ENCODE measurements at places on chromosomes 3 and 15.

- DNase-seq = no peak
These were observed 573.4 kb upstream of the DPPA4 start for GRCh38 chr3:109910772-109911171.

DNA sequence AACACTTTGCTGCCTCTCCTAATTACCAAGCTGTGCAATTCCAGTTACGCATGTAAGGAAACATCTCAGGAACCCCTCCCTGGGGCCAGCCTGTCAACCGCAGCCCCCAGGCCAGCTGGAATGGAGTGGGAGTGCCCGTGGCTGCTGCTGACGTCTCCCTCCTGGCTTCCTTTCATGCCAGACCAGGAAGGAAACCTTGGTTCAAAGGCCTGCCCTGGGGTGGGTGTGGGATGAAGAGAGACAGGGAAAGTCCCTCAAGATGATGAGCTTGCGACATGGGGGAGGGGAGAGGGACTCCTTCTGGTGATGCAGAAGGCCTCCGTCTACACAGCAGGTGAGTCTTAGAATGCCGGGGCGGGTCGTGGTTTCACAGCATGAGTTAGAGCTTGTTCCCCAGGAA, 11.4 kb upstream of the CYP11A1 start:
- no peak for DNase-seq

DNA sequence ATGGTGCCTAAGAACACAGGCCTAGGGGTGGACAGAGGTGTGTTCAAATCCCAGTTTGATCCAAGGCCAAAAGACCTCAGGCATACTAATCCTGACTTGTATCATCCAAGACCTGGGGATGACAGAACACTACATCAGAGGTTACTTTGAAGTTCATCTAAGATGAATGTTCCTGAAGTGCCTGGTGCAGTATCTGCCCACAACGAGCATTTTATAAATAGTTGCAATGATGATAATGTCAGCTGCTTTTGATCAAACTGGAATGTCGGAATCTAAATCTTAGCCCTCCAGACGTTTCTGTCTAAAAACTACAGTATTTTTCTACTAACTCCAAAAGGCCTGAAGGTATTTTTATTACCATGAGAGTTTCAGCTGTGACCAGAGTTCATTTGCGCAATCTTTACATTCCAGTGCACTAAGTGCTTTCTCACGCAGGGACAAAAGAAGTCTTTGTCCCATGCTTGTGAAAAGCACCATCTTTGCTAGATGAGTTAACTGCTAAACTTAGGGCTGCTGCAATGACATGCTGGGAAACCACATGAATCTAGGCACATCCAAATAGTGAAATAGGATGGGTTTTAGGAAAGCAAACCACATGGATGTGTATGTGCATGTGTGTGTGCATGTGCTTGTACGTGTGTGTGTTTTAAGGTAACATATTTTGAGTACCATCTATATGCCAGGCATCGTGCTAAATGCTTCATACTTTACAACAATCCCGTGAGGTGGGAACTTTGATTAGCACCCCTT, 18.1 kb downstream of the ANXA2 start:
- DNase-seq = no peak

- no peak for DNase-seq
These were observed 44.7 kb upstream of the INO80 start for GRCh38 chr15:41160639-41161315.
